CD4-positive, alpha-beta T cell treated with Interleukin-15 for 4 hours (primary cell): ENCODE measurements at places on chromosomes 16 and 17.

DNA sequence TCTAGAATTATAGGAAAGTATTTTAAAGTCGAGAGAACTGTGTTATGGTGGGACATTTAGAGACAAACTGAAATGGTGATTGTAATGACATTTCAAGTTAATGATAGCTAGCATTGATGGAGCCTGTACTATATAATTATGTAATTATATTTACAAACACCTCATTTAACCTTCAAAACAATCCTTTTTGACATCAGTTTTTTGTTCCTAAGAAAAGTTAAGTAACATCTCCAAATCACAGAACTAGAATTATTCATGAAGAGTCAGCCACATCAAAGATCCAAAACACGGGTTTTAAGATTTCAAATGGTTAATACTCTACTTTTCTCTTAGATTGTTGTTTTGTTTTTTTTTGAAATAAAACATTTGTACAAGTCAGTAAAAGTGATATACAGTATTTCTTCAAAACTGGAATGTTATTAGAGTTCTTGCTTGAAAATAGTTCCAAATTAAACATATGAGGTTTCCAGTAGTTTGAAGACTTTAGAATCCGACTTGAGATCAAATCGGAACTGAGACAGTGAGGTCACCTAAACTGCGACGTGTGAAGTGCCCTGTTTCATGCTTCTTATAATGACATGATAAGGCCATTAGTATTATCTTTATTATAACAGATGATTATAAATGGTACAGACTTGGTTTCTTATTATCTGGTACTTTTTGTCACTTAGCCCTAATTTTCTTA is 264.9 kb upstream of the TBX2 start:
- DNase-seq: no peak

DNA sequence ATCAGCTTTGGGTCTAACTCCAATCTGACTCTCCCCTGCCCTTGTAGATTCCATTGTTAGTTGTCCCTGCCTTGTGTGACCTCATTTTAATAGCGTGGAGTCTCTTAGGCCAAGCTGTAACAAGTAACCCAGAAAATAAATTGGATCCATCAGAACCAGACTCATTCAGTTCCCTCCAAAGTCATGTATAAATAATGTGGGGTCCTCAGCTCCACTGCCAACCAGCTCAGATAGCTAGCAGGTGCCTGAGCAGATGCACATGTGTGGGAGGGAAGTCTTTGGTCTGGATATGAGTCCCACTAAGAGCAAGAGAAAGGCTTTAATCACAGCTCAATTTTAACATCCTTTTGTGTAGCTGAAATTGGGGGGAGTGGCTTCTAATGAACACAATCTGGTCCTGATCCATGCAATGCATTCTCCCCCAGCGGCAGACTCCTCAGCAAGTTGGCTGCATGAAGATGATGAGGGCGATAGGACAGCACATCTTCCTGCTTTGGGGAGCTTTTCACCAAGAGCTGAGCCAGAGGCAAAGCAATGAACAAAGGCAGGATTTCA is 151.6 kb downstream of the ABCC12 start:
- no peak for DNase-seq

- DNase-seq: no peak
Observed at GRCh38 chr16:85431431-85432124, 181.5 kb upstream of the GSE1 start.

DNA sequence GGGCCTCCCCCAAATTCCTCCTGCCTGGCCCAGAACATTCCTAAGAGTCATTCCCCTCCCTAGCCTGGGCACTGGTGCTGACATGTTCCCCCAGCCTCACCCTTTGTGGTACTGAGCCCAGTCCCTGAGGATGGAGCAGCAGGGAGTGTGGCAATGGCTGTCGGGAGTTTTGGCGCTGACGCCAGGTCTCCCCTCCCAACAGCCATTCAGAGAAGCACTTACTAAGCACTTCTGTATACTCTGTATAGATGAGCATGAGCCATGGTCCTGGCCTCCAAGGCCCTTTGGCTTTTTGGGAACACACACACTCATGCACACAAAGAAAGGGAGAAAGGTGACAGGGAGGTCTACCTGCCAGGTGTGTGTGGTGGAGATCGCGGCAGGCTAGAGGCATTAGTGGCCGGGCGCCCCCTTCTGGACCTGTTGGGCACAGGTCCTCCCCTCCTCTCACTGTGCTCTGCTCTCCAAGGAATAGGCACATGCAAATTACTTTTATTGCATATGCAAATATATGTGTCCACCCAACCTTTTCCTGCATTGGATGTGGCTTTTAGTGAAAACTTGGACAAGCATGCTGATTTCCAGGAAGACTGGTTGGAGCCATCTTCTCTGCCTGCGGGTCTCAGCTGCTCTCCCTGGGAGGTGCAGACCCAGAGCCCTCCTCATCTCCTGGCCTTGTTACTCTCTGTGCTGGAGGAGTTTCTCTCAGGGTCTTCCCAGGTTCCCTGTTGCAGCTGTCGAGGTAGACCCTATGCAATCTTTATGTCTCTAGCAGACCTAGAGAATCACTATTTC is 17.4 kb upstream of the C17orf107 start:
- peak; percentile 62 for DNase-seq

DNA sequence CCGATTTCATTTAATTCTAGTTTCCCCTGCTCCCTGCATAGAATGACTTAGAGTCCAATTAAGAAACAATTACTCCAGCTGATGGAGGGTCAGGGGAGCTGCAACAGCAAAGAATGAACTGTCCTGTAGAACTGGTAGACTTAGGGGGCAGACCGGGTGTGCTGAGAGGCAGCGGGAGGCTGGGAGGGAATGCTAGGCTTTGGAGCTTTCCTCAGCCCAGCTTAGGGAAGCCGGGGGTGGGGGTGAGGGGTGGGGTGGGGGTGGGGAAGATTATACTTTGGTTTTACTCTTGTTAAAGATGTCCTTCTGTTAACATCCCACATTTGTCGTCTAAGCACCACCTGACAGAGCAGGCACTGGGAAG is 458.6 kb upstream of the ASIC2 start:
- DNase-seq: no peak

GRCh38 chr17:35169835-35170363 is 22.3 kb downstream of the UNC45B start:
- no peak for DNase-seq

GRCh38 chr17:76735006-76735405 is 2.1 kb downstream of the SRSF2 start:
- DNase-seq: peak; percentile 30

- peak; percentile 38 for DNase-seq
Observed at GRCh38 chr17:42365136-42365535, 23.1 kb downstream of the STAT3 start.

GRCh38 chr16:19639986-19640421 is 78.0 kb downstream of the KNOP1 start:
- peak; percentile 24 for DNase-seq

- no peak for DNase-seq
Observed at GRCh38 chr17:57766318-57766943, 21.3 kb upstream of the CCDC182 start.

- DNase-seq: no peak
Observed at GRCh38 chr16:89406277-89406888, 84.0 kb downstream of the ANKRD11 start.

GRCh38 chr17:79618383-79619067 is 7.7 kb upstream of the RBFOX3 start:
- no peak for DNase-seq

GRCh38 chr16:84080378-84080777 is 36.4 kb downstream of the MBTPS1 start:
- DNase-seq: no peak

DNA sequence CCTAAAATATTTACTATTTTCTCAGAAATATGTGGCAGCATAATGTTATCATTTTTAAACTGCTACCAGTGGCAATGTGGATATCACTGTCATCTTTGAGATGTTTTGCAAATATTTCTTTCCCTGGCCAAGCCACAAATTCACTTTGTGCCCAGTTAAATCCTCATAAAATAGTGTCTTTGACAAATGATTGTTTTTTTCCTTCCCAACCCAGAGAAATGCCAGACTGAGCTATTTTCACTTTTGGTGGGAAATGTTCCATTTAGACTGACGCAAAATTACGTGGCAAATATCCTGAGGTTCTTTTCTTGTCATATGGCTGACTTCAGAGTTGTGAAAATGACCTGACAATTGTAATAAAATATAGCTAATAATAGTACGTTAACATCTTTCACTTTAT is 807.0 kb upstream of the SOX9 start:
- no peak for DNase-seq

GRCh38 chr17:36728030-36728991 is 126.9 kb downstream of the MRM1 start:
- DNase-seq: peak; percentile 2

DNA sequence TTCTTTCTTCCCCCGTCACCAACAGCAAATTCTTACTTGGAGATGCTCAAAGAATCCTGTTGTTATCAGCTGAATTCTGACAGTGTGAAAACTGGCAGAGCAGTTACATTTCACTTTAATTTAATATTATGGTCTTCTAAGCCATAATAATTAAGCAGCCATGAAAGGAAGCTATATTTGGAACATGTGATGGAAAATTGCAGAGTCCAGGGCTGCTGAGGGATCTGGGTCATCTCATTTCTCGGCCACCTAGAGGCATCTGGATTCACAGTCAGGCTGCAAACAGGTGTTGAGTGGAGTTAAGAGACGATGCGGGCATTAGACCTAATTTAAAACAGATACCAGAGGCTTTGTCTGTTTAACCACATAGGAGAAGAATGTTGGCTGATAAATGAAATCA is 38.4 kb downstream of the CHD9NB start:
- DNase-seq: no peak

DNA sequence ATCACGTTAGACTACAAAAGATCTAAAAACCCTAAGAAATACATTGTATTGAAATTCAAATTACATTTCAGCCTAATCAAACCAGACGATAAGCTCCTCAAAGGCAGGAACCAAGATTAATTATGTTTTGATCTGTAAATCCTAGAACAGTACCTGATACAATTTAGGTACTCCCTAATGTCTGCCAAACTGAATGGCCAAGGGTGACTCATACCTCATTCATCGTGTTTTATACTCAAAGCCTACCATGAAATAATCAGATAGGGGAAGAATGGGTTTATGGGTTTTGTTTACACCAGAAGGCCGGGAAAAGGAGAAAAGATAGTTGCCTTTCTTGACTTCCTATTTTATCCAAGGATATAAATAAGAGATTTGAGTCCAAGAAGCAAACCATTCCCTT is 19.3 kb downstream of the MMD start:
- no peak for DNase-seq

- DNase-seq: no peak
Observed at GRCh38 chr16:2954656-2955381, 9.3 kb upstream of the KREMEN2 start.

DNA sequence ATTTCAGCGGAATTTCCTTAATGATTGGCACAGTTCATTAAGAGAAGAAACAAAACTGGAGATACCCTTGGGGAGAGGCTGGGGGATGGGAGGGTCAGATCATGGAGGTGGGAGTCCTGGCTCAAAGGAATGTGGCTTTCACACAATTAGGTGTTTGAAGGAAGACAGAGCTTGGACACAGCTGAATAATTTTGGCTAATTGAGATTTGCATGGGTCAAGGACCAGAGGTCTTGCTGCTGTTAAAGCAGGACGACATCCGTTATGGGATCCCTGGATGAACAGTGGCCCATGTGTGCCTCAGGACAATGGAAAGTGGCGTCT is 160.3 kb downstream of the HS3ST3B1 start:
- DNase-seq: no peak

DNA sequence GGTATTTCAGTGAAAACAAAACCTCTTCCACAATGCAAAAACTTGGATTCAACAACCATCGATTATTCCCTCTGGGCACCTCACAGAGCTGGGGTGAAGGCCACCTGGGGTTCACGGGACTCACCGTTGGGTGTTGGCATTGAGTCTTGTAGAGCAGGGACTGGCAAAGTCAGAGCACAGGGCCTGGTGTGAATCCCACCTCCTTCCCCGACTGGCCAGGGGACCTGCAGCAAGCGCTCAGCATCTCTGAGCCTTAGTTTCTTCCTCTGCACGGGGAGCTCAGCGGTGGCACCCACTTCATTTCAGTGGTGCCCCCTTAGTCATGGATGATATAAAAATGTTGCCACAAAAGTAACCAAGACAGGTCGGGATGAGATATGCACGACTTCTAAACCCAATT is 100.4 kb downstream of the METRNL start:
- DNase-seq: no peak

- DNase-seq: no peak
Observed at GRCh38 chr17:20935740-20936139, 107.1 kb downstream of the USP22 start.

DNA sequence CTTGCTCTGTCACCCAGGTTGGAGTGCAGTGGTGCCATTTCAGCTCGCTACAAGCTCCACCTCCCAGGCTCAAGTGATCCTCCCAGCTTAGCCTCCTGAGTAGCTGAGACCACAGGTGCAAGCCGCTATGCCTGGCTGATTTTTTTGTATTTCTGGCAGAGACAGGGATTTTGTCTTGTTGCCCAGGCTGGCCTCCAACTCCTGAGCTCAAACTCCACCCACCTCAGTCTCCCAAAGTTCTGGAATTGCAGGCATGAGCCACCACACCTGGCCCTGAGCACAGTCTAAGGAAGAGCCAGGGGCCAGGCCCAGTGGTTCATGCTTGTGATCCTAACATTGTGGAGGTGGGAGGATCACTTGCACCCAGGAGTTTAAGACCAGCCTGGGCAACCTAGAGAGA is 21.8 kb upstream of the BCO1 start:
- DNase-seq: no peak

GRCh38 chr17:47703191-47703591 is 9.2 kb downstream of the TBKBP1 start:
- DNase-seq: peak; percentile 38
